Right renal pelvis (tissue), 4 donors: ENCODE measurements at places on chromosomes 16 and 17. TPM values are rescaled to one million over a fixed set of nuclear protein-coding genes. Genes with fewer than 3 reads are reported as not detected.

OR1D2 gene
- 0.06 TPM for polyA plus RNA-seq

GDPD3 gene
- polyA plus RNA-seq, result 14.5 TPM

PPP1R27 gene
- polyA plus RNA-seq, result 0.36 TPM

SSTR5 gene
- polyA plus RNA-seq, result 0.11 TPM

CLEC10A gene
- polyA plus RNA-seq, result 1.4 TPM

ITPRIPL2 gene
- 17.7 TPM for polyA plus RNA-seq

PLCG2 gene
- polyA plus RNA-seq, result 48.8 TPM

EVPLL gene
- polyA plus RNA-seq, result 0.37 TPM

MMP15 gene
- 14.5 TPM for polyA plus RNA-seq

IRF8 gene
- 3.9 TPM for polyA plus RNA-seq

TBC1D26 gene
- 0.40 TPM for polyA plus RNA-seq

ACE gene
- polyA plus RNA-seq, result 16.3 TPM

SPATA32 gene
- polyA plus RNA-seq, result 0.13 TPM

SETD1A gene
- 19.2 TPM for polyA plus RNA-seq
